ENCODE measurements at places on chromosomes 13 and 19.
A peak's percentile ranks its signal among the peaks of the same experiment; 100 is the strongest.

DNA sequence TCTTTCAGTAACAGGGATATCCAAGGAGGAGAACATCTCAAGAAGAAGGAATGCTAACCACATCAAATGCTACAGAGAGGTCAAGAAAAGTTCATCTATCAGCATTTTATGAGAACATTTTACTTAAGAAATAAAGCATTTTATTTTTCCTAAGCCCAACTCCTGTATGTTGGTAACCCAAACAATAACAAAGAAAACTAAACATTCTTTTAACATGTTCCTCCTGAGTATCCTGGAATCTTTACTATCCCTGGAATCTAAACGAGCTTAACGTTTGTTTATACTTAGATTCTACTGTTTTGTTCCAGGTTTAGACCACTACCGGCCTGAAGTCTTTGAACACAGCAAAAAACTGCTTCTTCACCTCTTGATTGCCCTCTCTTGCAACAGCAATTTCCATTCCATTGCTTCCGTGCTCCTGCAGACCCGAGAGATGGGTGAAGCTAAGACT lies 89.7 kb downstream of the ZAR1L start:
- DNase-seq: peak; percentile 65

GRCh38 chr19:46744005-46744691 lies 1.7 kb upstream of the FKRP start:
- no peak for DNase-seq

DNA sequence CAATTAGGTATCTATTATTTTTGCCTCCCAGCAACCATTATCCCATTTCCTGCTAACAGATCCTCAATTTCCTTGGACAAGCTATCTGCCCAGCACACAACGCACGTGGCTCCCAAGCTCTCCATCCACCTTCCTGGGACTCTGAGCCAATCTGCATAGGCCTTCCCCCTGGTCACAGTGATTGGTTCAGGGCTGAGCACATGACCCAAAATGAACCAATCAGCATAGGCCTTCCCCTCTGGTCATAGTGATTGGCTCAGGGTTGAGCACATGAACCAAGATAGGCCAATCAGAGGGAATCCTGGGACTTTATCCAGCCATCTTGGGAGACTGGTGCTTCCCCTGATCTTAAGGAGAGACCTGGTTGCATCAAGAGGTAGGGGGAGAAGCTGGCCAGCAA lies 5.8 kb downstream of the CPAMD8 start:
- DNase-seq: no peak

DNA sequence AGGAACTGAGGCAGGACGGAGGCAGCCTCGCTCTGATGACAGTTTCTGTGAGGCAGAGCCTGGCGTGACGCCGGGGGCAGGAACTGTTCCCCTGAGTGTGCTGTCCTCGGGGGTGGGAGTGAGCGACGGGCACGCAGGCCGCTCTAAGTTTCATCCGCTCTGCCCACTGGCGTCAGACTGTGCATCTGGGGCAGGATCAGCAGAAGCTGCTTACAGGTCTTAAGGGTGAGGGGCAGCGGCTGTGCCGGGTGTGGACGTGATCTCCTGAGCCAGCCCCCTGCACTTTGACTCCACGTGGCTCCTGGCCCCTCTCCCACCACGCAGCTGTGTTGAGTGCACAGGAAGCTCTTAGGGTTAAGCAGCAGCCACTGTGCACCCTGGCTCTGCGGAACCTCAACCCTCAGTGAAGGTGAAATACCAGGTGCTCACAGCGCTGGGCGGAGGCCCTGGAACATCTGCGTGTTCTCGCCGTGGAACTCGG lies 1.5 kb downstream of the GRK1 start:
- no peak for DNase-seq

- DNase-seq: no peak
Observed at GRCh38 chr13:111526922-111527321, 206.5 kb downstream of the TEX29 start.

DNA sequence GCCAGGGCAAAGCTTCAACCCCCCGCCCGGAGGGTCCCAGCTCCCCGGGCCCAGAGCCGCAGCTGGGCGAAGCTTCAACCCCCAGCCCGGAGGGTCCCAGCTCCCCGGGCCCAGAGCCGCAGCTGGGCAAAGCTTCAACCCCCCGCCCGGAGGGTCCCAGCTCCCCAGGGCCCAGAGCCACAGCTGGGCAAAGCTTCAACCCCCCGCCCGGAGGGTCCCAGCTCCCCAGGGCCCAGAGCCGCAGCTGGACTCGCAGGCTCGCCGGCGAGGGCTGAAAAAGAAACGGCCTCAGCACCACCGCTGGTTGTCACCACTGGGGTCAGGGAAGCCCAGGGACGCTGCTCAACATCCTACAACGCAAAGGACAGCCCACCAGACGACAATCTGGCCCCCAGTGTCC lies 5.2 kb downstream of the REXO1 start:
- DNase-seq: no peak

DNA sequence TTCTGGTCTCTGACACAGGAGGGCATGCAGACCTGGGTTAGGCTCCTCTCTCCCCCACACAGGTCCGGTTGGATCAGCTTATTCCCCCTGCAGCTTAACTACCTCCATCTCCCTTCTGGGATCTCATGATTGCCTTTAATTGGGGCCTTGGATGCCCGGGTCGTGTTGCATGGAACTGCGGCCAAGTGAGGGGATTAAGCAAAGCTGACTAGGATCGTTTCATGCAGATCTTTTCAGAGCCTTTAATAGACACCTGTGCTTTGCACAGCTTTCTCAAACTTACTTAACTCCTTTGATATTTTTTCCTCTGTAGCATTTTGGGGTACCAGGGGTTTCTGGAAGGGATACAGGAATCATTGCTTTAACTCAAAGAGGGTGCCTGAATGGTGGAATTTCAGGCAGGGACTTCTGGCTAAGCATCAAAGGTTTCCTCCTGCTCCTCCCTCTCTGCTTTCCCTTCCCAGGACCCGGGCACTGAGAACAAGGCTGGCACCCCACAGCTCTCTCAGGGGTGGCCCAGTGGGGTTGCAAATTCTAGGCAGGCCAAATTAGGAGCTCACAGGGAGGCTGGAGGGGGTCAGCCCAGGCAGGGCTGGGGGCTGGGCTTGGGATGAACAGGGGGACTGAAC lies 477 bp downstream of the NFILZ start:
- DNase-seq: no peak

GRCh38 chr13:22915442-22916082 lies 265.2 kb upstream of the SGCG start:
- DNase-seq: peak; percentile 42

GRCh38 chr13:65784088-65784816 lies 1445.9 kb downstream of the PCDH9 start:
- DNase-seq: no peak

DNA sequence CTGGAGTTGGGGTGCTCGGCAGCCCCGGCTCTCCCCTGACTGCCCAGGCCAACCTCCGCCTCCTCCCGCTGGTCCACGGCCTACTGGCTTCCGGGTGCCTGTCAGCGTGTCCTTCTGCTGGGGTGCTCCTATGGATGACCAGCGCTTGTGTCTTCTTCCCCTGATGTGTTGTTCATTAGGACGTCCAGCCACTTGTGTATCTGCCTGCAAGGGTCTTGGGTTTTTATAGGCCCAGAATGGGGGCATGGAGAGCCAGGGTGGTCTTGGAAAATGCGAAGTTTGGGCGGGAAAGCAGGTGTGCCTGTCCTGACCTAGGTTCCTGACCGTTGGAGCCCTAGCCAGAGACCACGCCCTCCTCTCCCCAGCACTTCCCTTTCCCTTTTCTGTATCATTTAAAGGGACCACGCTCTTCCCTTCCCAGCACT lies 139.8 kb downstream of the SLITRK5 start:
- no peak for DNase-seq

GRCh38 chr19:51158474-51159129 lies 16.5 kb downstream of the SIGLEC7 start:
- peak; percentile 21 for DNase-seq

GRCh38 chr13:112225429-112226090 lies 150.6 kb upstream of the SPACA7 start:
- DNase-seq: no peak

GRCh38 chr19:2327773-2328400 lies 499 bp downstream of the LSM7 start:
- peak; percentile 93 for DNase-seq

DNA sequence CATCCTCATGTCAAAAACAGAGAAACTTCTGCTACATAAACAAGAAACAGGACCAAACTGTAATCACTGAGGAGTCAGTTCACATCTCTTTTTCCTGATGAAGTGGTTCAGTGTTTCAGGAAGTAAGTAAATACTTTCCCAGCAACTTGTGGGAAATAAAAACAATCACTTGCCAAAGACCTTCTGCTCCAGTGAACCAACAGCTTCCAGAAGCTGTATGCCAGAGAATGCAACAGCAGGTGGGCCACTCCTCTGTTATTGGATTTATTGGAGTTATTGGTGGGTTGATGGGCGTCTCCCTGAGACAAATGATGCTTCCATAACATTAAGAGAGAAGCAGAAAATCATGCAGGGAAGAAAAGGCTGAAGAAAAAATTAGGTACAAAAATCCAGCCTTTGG lies 9.9 kb downstream of the SLC6A16 start:
- DNase-seq: no peak

DNA sequence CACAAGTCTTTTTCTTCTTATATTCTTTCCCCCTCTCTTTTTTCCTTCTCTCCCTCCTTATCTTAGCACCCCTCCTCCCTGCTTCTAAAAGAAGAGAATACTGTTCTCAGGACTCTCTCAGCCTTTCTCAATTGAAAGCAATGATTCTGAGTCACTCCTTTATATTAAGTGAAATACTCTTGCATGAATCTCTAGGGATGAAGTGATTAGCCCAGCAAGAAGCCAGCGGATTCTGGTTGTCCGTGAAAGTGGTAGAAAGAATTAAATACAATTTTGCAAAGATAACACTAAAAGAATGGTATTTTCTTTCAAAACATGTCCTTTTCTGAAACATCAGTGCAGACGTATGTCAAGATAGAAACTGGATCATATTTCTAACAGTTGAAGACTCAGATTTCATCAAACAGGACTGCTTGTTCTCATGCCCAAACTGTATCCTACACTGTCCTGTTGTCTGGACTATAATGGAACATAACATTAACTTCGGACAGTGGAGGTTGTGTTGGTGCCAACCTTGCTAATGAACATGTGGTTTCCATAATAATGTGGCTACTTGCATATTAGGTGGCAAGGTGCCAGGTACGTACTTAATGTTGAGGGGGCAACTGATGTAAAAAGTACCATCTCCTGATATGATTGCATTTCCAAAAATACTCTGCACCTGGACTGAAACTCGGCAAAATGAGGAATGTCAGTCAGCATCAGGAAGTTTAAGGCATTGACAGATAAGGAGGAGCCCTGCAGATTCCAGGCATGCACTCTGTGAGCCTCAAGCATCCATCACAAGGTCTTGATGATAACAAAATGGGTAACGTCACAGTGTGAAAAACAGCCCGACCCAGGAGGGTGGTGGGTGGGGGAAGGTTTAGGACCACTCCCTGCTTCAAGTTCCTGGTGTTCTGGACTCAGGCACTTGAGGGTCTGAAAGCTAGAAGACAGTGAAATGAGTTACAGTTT lies 357.2 kb downstream of the DLEU7 start:
- peak; percentile 89 for DNase-seq

DNA sequence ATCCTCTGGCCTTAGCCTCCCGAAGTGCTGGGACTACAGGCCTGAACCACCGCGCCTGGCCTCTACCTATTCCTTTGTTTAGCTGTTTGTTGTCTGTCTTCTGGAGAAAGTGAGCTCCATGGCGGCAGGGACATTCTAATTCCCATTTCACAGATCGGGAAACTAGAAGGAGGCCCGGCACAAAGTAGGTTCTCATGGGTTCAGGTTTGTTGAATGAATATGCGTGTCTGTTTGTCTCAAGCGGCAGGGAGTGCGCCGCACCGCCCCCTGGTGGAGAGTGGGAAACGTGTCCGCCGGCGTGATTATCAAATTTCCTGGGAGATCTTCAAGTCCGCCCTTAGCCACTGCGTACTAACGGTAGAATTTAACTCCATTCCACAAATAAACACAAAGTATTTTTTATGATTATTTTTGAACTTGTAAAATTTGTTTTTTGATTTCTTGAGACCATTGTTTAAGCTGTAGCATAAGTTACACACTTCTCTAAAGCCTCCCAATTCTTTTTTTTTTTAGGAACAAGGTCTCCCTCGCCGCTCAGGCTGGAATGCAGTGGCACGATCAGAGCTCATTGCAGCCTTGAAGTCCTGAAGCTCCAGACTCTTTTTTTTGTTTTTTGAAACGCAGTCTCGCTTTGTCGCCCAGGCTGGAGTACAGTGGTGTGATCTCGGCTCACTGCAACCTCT lies 8.9 kb upstream of the CCDC9 start:
- DNase-seq: peak; percentile 76

GRCh38 chr19:39867133-39867532 lies 21.0 kb upstream of the FBL start:
- no peak for DNase-seq

DNA sequence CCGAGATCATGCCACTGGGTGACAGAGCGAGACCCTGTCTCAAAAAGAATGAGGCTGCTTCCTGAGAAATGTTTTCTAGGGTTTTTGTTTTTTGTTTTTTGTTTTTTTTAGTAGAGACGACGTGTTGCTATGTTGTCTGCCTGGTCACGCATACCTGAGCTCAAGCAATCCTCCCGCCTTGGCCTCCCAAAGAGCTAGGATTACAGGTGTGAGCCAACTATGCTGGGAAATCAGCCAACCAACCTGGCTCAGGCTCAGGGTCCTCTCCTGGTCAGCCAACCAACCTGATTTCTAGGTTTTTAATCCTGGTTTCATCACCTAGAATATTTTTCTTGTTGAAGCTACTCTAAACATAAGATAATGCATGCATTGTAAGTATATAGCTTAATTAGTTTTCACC lies 7.8 kb downstream of the DHX34 start:
- no peak for DNase-seq

- DNase-seq: no peak
Observed at GRCh38 chr19:53875602-53876325, 6.2 kb upstream of the PRKCG start.

- no peak for DNase-seq
Observed at GRCh38 chr19:53980539-53981375, 10.7 kb upstream of the CACNG6 start.

DNA sequence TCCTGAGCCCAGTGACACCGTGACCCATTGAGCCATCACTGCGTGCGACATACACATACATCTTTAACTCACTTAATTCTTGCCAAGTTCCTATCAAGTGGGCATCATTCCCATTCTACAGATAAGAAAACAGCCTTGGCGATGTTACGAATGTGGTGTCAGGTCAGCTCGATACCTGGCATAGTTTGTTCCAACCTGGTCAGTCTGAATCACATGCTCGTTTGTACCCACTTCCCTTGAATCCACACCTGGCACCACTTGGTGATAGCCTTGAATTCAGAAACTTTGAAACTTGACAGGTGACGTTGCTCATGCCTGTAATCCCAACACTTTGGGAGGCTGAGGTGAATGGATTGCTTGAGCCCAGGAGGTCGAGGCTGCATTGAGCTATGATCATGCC lies 59.1 kb downstream of the SLC7A9 start:
- DNase-seq: no peak

GRCh38 chr13:76533251-76533650 lies 353.0 kb downstream of the KCTD12 start:
- DNase-seq: no peak

- no peak for DNase-seq
Observed at GRCh38 chr19:51796195-51796679, 1.3 kb downstream of the FPR3 start.

GRCh38 chr19:46704379-46705076 lies 12.4 kb downstream of the PRKD2 start:
- DNase-seq: peak; percentile 40

Measured in fibroblast of skin of scalp (primary cell).